A549 treated with AZD2906 at 1 μM for 4 hours (cell line): ENCODE measurements at places on chromosomes 3 and 15. TPM values are rescaled to one million over a fixed set of nuclear protein-coding genes. Genes with fewer than 3 reads are reported as not detected.

Gene XYLB
- 3.1 to 4.3 TPM (median 3.4 TPM) in 5 replicates for total RNA-seq

Gene CHL1
- not detected in 5 replicates for total RNA-seq

Gene ITIH4
- total RNA-seq: 0.59 to 0.84 TPM (median 0.62 TPM) in 5 replicates

Gene TF
- 1.2 to 2.1 TPM (median 1.5 TPM) in 5 replicates for total RNA-seq

Gene CDC25A
- total RNA-seq: 8.4 to 9.3 TPM (median 8.9 TPM) in 5 replicates

Gene TM4SF18
- 27.2 to 41.6 TPM (median 29.5 TPM) in 5 replicates for total RNA-seq

Gene ATP13A4
- total RNA-seq: 0.15 TPM in 1 of 5 replicates, not detected in the others

Gene CPA3
- total RNA-seq: not detected in 5 replicates

Gene FSTL1
- total RNA-seq: 41.7 to 65.9 TPM (median 62.0 TPM) in 5 replicates

Gene CEMIP
- total RNA-seq: 0.78 to 1.2 TPM (median 1.0 TPM) in 5 replicates

Gene CD96
- not detected in 5 replicates for total RNA-seq

Gene DAPK2
- total RNA-seq: 2.8 to 4.2 TPM (median 3.7 TPM) in 5 replicates

Gene AHSG
- 0.05 to 0.12 TPM (median 0.06 TPM) in 4 of 5 replicates, not detected in the other for total RNA-seq

Gene MANF
- 88.1 to 114 TPM (median 107 TPM) in 5 replicates for total RNA-seq

Gene SPINT1
- 0.55 to 1.1 TPM (median 0.73 TPM) in 5 replicates for total RNA-seq

Gene ALDH1A2
- total RNA-seq: 0.11 to 0.18 TPM (median 0.15 TPM) in 3 of 5 replicates, not detected in the others

Gene ACAP2
- 5.3 to 8.4 TPM (median 7.3 TPM) in 5 replicates for total RNA-seq

Gene GOLGA8S
- 0.11 to 0.17 TPM (median 0.14 TPM) in 5 replicates for total RNA-seq

Gene CDHR4
- 0.12 to 0.42 TPM (median 0.28 TPM) in 5 replicates for total RNA-seq

Gene CACNA2D3
- total RNA-seq: 0.09 to 0.32 TPM (median 0.16 TPM) in 5 replicates

Gene ARGFX
- total RNA-seq: not detected in 5 replicates

Gene MEIS2
- 6.7 to 10.0 TPM (median 8.5 TPM) in 5 replicates for total RNA-seq

Gene ADAMTS17
- total RNA-seq: 0.13 to 0.42 TPM (median 0.16 TPM) in 5 replicates

Gene KY
- 0.05 to 0.09 TPM (median 0.07 TPM) in 5 replicates for total RNA-seq

Gene GAP43
- total RNA-seq: 0.05 to 0.07 TPM (median 0.06 TPM) in 4 of 5 replicates, not detected in the other

Gene VIPR1
- 2.0 to 2.5 TPM (median 2.1 TPM) in 5 replicates for total RNA-seq

Gene SLC28A2
- total RNA-seq: 0.03 to 0.05 TPM in 2 of 5 replicates, not detected in the others

Gene ARMC8
- total RNA-seq: 35.8 to 49.3 TPM (median 41.0 TPM) in 5 replicates

Gene FBXW12
- not detected in 5 replicates for total RNA-seq

Gene VILL
- 0.06 to 0.26 TPM (median 0.12 TPM) in 4 of 5 replicates, not detected in the other for total RNA-seq

Gene ADGRG7
- not detected in 5 replicates for total RNA-seq

Gene UNC13C
- 0.01 TPM in 1 of 5 replicates, not detected in the others for total RNA-seq

Gene PIGZ
- total RNA-seq: 1.2 to 1.7 TPM (median 1.4 TPM) in 5 replicates

Gene AADACL2
- total RNA-seq: not detected in 5 replicates

Gene REC114
- total RNA-seq: not detected in 5 replicates

Gene MST1R
- total RNA-seq: 4.5 to 6.4 TPM (median 6.1 TPM) in 5 replicates

Gene EXD1
- 0.14 to 0.17 TPM (median 0.14 TPM) in 3 of 5 replicates, not detected in the others for total RNA-seq

Gene GOLGA6L7
- total RNA-seq: not detected in 5 replicates

Gene MAPK6
- 36.8 to 70.4 TPM (median 48.5 TPM) in 5 replicates for total RNA-seq

Gene CGNL1
- total RNA-seq: 0.46 to 0.79 TPM (median 0.56 TPM) in 5 replicates

Gene UBE3A
- total RNA-seq: 19.6 to 28.7 TPM (median 20.4 TPM) in 5 replicates
